ENCODE measurements at places on chromosomes 7 and 10.

DNA sequence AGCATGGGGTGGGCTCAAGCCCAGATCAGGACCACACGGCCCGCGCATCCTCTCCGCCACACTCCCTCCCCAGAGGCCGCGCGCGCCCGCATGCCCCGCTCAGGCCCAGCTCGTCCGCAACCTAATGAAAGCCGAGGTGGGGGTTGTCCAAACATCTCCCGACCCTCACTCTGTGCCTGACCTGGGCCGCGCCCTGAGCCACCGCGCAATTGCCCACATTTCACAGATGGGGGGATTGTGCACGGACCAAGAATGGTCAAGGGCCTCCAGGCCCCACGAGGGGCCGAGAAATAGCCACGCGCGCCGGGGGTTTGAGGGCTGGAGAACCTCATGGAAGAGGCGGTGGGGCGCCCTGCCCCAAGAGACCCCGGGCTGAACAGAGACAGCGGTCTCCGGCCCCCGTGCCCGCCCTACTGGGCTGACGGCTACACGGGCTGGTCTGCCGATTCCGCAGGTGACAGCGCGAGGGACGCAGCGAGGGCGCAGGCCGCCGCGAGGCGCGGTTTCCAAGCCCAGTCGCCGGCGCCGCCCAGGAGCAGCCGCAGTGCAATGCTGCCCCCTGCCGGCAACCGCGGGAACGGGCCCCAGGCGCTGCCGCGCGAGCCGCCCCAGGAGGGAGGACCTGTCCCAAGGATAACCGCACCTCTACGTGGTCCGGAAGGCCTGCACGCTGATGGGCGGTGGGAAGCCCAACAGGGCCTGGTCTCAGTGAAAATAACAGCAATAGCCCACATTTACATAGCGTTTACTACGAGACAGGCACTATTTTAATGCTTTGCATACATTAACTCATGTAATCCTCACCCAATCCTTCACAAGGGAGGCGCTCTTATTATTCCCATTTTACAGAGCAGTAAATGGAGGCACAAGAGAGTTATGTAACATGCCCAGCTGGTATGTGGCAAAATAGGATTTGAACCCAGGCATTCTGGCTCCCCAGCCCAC, 10.5 kb upstream of the GRID1 start:
- peak; percentile 79 for DNase-seq

DNA sequence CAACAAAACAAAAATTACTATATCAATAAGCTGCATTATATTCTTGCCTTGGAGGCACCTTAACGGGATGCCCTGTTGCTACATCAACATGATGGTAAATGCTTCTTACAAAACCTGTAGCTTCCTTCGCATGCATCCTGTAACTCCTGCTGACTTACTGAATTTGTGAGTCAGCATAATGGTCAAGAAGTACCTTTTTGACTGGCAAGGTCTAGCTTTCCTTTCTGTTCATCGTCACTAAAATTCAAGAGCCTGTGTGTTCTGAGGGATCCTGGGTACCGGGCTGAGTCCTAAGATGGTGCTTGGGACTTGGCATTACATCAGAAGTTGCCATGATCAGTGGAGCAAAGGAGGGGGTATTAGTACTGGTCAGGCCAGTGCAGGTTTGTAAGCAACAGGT, 4.9 kb downstream of the PFKFB3 start:
- DNase-seq, result peak; percentile 33

DNA sequence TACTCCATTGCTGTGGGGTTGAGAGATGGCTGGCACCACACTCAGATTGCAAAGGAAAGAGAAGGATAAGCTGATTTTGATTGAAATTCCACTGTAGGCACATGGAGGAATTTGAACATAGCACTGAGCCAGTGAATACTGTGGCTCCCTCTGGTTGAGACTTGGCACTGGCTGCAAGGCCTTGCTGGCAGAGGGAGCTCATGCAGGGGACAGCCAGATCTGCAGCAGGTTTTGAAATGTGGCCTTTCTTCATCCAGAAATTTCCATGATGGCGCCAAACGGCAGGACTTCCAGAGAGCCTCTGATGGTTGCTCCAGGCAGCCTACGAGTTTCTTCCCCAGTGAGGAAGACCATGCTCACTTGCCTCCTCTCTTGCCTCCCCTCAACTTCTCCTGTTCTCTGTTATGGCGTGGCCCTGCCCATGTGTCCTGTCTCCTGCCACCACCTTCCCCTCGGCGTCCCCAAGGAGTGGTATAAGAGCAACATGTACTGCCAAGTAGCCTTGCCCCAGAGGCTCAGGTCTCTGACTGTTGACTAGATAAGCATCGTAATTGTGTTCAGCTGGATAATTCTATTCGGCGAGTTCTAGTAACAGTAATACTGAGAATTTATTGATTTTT, 265.6 kb downstream of the CCDC3 start:
- DNase-seq, result no peak

DNA sequence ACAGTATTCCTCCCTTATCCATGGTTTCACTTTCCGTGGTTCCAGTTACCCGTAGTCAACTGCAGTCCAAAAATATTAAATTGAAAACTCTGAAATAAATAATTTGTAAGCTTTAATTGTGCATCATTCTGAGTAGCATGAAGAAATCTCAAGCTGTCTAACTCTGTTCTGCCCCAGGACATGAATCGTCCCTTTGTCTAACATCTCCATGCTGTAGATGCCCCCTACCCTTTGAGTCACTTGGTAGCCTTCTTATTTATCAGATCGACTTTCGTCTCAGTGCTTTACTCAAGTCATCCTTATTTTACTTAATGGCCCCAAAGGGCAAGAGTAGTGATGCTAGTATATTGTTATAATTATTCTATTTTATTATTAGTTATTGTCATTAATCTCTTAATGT, 41.8 kb downstream of the CPED1 start:
- no peak for DNase-seq

DNA sequence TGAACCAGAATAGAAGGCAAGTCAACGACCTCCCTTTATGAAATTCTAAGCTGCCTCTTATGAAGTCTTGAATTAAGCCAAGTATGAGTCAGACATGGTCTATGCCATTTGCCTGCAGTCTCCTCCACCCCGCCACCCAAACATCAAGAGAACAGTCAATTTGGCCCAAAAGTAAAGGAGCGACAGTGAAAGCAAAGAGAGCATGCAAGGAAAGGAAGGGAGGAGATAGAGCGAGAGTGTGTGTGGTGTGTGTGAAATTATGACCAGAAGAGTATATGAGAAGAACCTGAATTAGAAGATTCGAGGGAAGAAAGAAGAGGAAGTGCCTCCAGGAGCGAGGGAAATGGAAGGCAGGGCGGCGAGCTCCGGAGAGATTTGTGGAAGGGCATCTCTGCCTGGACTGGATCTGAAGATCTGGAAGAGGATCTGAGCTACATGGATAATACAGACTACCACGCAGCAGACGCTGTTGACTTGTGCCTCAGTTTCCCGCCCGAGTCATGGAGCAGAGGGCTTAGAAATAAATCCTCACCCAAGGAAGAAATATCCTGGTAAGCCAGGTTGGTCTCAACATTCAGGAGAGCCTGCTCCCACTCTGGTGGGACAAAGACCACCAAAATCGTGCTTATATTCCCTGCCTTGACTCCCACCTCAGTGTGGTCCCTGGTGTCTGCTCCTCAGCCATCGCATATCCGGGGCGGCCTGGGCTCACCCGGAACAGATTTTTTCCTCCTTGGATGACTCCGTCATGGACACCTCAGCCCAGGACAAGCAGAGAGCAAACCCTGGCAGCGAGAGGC, 459 bp downstream of the ZDHHC6 start:
- peak; percentile 46 for DNase-seq

- DNase-seq, result no peak
These were observed 74.7 kb downstream of the DNAH11 start for GRCh38 chr7:21617513-21617912.

- no peak for DNase-seq
These were observed 419.2 kb downstream of the GLRX3 start for GRCh38 chr10:130555411-130555750.

- DNase-seq, result no peak
These were observed 82.9 kb upstream of the SMNDC1 start for GRCh38 chr10:110387617-110387982.

DNA sequence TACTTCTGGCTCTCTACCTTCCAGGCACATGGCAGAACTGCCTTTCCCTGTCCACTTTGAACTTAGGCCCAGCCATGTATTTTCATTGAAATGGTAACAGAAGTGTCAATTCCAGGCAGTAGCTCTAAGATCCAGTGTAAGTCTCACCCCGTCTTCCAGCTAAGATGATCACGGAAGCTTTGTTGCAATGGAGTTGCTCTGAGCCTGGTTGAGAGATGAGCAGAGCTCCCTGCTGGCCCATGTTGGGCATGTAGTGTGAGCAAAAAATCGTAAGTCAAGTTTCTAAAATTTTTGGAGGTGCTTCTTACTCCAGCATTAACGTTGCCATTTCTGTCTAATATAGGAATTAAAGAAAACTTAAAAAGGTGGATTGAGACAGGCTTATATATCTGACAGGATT, 274.4 kb downstream of the IPMK start:
- DNase-seq, result no peak

GRCh38 chr7:151273651-151274390, 25.3 kb upstream of the SMARCD3 start:
- DNase-seq, result peak; percentile 79

DNA sequence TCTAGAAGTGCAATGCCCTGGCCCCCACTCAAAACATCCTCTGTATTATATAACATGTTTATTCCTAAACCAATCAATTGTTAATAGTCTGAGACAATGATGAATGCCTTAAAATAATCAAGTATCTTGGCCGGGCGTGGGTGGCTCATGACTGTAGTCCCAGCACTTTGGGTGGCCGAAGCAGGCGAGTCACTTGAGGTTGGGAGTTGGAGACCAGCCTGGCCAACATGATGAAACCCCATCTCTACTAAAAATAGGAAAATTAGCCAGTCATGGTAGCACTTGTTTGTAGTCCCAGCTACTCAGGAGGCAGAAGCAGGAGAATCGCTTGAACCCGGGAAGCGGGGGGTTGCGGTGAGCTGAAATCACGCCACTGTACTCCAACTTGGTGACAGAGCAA, 29.4 kb upstream of the CACNA2D1 start:
- no peak for DNase-seq
